Activated gamma-delta T cell treated with Interleukin-2 at 50 U/mL for 16 hours (primary cell): ENCODE measurements at places on chromosomes 3 and 15.

- DNase-seq = no peak
Measured at GRCh38 chr3:36221975-36222374, 158.3 kb upstream of the STAC start.

GRCh38 chr3:107432646-107433045, 55.4 kb downstream of the CCDC54 start:
- no peak for DNase-seq

DNA sequence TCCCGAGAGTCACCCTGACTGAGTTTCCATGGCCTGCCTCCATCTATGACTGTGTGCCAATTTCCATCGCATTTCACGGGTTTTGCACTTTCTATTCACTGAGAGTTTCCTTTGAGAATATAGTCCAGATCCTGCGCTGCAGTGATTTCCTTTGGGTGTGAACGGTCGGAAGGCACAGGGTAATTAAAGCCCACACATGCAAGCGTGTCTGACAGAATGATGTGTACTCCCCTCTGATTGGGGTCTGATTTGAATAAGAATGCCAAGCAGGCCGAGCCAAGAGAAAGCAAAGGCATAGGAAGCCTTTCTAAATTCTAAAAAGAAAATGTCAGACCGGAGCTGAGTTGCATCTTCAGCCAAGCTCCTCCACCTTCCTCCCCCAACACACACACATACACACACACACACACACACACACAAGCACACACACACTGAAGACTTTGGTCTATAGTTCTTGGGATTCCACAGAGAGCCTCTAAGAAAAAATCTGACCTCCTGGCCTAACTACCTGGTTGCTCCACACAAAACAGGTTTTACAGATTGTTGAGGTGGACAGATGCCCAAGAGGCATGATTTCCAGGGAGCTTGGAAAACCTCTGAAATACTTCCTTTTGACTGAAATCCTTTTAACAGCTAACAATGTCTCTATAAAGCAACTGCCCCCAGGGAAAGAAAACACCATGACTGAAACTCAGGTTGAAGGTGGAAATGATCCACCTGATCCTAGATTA, 59.7 kb upstream of the LRRN1 start:
- no peak for DNase-seq

DNA sequence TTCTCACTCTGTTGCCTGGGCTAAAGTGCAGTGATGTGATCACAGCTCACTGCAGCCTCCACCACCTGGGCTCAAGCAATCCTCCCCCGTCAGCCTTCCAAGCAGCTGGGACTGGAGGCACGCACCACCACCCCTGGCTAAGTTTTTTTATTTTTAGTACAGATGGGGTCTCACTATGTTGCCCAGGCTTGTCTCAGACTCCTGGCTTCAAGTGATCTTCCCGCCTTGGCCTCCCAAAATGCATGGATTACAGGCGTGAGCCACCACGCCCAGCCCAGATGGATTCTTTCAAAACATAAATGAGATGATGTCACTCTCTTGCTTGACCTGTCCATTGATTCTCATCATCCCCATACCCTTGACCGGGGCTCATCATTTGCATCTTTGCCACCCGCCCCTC, 72.6 kb upstream of the SLC6A6 start:
- no peak for DNase-seq

- DNase-seq = no peak
Measured at GRCh38 chr3:125232401-125232800, 19.9 kb upstream of the SLC12A8 start.

- no peak for DNase-seq
Measured at GRCh38 chr15:27324886-27325615, 354.1 kb downstream of the GABRG3 start.

- no peak for DNase-seq
Measured at GRCh38 chr3:187983484-187984124, 170.4 kb upstream of the LPP start.

DNA sequence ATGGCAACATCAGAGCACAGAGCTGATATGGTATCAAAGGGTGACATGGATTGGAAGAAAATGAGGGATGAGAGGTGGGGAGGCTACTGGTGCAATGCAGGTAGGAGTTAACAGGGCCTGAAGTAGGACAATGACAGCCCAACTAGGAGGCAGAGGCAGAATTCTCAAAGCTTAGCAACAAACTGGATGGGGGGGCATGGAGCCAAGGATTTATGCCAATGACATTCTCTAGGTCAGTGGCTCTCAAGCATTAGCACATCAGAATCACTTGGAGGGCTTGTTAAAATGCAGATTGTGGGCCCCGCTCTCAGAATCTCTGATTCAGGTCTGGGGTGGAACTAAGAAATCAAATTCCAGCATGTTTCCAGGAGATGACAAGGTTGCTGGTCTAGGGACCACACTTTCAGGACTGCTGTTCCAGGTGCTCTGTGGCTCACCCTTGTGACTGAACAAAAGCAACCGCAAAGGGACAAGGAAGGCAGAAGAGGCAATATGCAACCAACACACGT, 98.0 kb upstream of the TNIK start:
- DNase-seq = no peak

- no peak for DNase-seq
Measured at GRCh38 chr15:92825985-92826384, 74.1 kb upstream of the CHD2 start.

DNA sequence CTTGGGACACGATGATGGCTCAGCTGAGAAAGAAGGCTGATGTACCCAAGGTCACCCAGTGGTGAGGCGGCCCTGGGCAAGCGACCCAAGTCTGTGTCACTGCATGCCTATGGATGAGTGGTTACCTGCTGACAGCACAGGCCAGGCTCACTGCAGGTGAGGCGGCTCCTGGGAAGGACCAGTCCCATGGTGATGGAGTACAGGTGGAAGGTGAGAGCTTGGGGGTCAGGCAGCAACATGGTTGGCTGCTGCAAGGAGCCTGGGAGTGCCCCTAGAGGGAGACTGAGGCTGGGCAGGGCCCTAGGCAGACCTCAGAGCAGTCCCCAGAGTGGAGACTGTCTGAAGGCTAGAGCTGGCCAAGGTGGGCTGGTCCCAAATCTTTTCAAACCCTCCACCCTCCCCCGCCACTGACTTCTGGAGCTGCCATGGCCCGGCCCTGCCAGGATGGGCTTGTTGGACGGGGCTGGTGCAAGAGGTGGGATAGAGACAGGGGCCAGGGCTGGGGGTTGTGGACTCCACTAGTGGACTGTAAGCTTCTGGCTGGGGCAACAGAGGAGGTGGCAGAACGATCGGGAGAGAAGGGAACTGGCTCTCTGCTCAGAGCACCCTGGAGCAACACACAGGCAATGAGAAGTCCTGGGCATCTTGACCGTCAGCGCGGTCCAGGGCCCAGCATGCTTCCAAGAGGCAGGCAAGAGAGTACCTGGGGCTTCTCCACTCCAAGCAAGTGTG, 72.5 kb upstream of the SLC6A11 start:
- no peak for DNase-seq

- DNase-seq = no peak
Measured at GRCh38 chr3:198113206-198114053, 153.4 kb downstream of the LMLN start.

DNA sequence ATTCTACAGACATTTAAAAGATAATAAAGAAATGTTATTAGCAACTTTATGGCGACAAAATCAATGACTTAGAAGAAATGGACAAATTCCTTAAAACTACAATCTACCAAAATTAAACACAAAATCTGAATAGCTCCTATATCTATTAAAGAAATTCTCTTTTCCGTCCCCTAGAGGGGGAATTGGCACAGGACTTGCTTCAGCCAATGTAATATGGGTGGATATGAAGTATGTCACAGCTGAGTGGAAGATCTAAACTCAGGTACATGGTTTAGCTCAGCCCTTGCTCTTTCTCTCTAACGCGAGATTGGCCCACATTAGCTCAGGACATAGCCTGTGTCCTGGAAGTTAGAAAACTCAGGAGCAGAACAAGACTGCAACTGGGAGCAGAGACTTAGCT, 79.3 kb downstream of the DNAH12 start:
- no peak for DNase-seq

DNA sequence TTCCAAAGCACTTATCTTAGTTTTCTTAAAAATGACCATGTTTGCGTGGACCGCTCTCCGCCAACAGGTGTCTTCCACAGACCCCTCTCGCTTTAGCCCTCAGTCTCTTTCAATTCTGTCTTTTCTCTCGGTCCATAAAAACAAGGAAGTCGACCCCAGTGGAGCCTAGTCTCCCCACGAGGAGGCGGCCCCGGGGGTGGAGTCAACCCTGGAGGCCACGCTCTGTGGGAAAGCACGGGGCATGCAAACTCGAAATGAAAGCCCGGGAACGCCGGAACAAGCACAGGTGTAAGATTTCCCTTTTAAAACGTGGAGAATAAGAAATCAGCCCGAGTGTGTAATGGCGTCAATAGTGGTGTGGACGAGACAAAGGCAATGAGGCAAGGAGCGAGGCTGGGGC, 49.1 kb downstream of the EBLN2 start:
- DNase-seq = no peak

GRCh38 chr3:12916159-12916558, 74.8 kb upstream of the RPL32 start:
- peak; percentile 70 for DNase-seq

GRCh38 chr3:31129241-31129640, 234.8 kb upstream of the GADL1 start:
- DNase-seq = no peak

- DNase-seq = no peak
Measured at GRCh38 chr3:126828306-126828705, 124.3 kb downstream of the CHCHD6 start.

- DNase-seq = no peak
Measured at GRCh38 chr3:137514853-137515252, 249.3 kb upstream of the SOX14 start.

DNA sequence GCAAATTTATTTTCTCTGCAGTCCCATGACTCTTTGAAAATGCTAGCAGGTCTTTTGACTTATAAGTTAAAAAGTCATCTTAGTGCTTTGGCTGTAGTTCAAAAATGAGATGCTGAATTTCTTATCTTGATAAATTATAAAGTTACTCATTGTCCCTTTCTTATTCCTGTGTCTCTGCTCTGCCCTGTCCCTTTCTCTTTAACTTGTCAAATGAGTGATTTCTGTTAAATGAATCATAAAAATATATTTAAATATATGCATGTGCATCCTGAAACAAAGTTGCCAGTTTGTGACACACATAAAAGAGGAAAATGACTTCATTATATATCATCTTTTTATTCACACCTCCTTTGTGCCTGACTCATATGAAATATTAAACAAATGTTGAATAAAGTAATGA, 1097.3 kb upstream of the EPHA6 start:
- DNase-seq = no peak

DNA sequence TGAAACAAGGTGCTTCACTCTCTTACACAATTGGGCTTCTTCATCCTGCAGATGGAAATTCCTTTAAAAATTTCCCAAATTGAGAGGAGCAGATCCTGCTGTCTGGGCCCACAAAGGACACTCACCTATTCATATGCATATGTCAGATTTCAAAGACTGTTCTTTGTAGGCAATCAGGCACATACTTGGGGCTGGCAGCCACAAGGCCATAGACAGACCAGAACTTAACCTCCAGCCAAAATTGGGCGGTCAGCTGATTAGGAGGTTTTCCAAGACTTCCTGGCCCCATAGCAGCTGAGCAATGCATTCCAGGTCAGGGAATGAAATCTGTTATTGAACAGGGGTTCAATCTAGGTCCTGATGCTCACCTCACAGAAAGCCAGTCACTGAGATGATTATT, 15.0 kb upstream of the HPS3 start:
- DNase-seq = no peak

DNA sequence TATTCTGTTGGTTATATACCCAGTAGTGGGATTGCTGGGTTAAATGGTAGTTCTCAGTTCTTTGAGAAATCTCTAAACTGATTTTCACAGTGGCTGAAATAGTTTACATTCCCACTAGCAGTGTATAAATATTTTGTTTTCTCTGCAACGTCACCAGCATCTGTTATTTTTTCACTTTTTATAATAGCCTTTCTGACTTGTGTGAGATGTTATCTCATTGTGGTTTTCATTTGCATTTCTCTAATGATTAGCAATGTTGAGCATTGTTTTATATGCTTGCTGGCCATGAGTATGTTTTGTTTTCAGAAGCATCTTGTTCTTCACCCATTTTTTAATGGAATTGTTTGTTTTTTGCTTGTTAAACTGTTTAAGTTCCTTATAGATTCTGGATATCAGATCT, 612.7 kb upstream of the SGO1 start:
- no peak for DNase-seq

DNA sequence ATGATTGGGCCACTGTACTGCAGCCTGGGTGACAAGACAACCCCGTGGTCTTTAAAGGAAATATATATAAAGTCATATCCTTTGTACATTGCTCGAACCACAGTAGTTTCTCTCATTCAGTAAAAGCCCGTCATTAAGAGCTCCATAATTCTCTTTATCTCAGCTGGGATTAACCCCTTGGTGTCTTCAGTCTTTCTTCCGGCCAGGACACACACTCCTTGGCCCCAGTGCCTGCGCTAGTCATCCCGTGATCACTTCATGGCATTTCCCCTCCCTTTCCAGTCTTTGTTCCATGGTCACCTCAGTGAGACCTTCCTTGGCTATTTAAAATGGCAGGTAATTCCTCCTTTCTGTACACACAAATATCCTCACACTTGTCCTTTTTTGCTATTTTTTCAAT, 3.3 kb downstream of the RPL35A start:
- no peak for DNase-seq

GRCh38 chr3:78801926-78802561, 965.8 kb downstream of the ROBO1 start:
- no peak for DNase-seq

DNA sequence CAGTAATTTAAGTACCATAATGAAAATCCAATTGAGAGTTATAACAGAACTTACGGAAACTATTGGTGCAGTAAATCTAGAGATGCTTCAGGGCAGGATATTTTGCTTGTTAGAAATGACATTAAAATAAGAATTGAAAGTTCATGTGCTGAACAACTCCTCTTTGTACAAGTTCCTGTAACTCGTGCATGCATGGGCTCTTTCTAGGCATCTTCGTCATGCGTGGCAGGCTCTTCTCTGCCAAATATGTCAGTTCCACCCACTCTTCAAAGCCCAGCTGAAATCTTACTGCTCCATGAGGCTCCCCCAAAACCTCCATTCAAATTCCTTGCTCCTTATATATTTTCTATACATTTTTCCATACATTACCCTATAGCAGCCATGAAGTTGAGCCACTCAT, 48.7 kb downstream of the FBN1 start:
- no peak for DNase-seq

GRCh38 chr3:157156837-157157635, 2.9 kb downstream of the CCNL1 start:
- no peak for DNase-seq

DNA sequence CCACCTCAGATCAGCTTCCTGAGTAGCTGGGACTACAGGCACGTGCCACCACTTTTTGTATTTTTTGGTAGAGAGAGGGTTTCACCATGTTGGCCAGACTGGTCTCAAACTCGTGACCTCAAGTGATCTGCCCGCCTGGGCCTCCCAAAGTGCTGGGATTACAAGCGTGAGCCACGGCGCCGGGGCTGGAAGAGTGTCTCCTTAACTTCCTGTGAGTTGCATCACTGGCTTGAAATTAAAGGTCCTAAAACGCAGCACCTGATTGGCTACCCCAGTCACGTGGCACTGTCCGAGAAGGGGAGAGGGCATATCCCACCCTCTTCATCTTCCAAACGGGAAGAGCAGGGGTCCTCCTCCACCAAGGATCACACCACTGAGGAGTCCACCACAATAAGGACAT, 5.5 kb upstream of the FAM174B start:
- no peak for DNase-seq

- DNase-seq = no peak
Measured at GRCh38 chr15:74251131-74251811, 15.1 kb downstream of the CCDC33 start.

GRCh38 chr3:156307704-156308103, 187.3 kb downstream of the KCNAB1 start:
- DNase-seq = no peak

GRCh38 chr3:124202754-124203153, 210.8 kb upstream of the ROPN1 start:
- DNase-seq = no peak
